NK-92 treated with Interleukin-12 subunit alpha and Interleukin-12 subunit beta, amount 100 ng/mL, for 24 hours (cell line): ENCODE measurements at places on chromosomes 12 and 14.

DNA sequence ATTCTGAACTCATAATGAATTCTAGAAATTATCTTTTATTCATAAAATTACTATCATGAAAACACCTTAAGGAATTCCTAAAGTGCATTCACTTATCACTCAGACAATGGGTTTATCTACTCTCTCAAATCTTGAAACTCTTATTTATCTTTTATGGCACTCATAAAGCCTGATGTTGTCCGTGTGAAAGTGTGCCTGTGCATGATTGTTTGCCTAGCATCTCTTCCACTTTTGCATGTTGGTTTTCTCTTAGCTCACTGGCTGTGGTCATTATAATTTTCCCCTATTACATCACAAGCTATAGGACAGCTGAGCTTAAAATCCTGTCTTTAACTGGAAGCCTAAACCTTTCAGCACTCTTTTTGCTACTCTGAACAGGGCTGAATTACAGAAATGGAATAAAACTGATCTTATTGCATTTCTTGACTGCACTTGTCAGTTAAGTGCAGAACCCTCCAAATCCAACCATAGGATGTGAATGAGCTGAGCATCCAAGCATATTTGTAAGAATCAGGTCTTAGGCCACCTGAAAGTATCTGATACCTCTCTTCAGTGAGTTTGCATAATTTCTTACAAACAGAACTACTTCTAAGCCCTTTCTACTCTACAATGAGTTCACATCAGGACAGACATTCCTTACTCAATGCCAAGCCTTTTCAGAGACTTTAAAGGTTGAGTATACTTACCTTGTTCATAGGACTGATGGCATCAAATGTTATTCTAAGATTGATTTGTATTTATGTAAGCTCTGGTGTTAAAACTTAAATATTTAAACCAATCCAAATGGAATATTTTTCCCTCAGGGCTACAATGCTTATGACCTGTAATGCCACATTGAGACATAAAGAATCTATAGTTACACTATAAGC, 221.2 kb upstream of the KITLG start:
- DNase-seq, result no peak

- DNase-seq, result no peak
These were observed 5.4 kb upstream of the KIF26A start for GRCh38 chr14:104132981-104133380.

- DNase-seq, result no peak
These were observed 20.2 kb upstream of the FAM234B start for GRCh38 chr12:13023811-13024530.

GRCh38 chr14:32737621-32738020, 201.1 kb upstream of the NPAS3 start:
- DNase-seq, result no peak

- DNase-seq, result no peak
These were observed 5.5 kb upstream of the GAS2L3 start for GRCh38 chr12:100567945-100568344.

GRCh38 chr14:54642801-54643695, 76.1 kb downstream of the SAMD4A start:
- no peak for DNase-seq

DNA sequence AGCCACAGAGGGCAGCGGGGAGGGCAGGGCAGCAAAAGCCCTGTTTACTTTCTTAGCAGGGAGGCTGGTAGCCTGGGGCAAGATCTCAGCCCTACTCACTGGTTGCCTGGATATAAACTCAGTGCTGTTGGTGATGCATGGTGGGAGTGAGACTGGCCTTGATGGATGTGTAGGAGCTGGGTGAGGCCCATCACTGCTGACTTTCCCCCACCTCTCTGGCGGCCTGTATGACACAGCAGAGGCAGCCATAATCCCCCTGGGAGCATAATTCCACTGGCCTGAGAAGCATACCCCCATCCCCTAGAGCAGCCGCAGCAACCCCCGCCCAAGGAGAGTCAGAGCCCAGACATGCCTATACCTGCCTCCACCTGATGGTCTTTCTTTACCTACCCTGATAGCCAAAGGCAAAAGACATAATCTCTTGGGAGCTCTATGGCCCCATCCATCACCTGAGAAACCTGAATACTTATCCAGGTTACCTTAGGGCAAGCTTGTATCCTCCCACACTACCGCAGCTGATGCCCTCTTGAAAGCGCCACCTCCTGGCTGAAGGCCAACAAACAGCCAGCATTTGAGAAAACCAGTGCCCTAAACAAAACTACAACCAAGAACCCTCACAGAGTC, 59.3 kb downstream of the DNAI7 start:
- DNase-seq, result no peak

DNA sequence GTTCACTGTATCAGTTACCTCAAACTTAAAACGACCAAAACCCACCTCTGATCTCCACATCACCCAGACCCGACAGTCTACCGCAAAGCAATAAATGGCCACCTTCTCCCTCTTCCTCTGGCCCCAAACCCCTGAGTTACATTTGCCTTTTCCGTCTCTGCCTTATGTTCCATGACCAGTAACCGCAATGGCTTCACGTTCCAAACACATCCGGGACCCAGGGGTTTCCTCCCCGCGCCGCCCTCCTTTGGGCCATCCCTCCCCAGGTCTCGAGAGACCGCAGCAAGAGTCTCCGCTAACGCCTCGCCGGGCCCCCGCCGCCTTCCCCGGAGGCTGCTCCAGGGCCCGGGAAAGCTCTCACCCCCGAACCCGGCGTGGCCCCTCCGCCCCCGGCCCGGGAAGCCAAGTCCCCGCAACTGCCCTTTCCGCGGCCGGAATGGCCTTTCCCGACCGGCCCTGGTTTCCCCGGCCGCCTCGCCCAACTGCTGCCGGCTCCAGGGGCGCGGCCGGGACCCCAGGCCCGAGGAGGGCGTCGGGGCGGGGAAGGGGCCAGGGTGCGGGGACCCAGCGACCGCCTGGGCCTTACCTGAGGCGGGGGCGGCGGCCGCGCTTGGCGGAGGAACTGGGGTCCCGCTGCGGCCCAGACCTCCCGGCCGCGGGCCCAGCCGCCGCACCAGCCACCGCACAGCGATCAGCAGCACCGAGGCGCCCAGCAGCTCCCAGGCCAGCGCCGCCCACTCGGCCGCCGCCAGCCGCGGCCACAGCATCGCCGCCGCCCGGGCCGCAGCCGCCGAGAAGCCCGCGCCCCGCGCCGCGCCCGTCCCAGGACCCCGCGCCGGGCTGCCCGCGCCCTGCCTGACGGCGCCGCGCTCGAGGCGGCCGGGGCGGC, at the start of gene ANKLE2:
Gene ANKLE2, minus strand, starts transcription at position 801 of the 889 bp plus-strand sequence. Its CDS starts 34 bp downstream, at position 767.
- peak; percentile 41 for DNase-seq

GRCh38 chr14:59284059-59284458, 95.6 kb downstream of the DAAM1 start:
- DNase-seq, result no peak

- DNase-seq, result no peak
These were observed 16.4 kb downstream of the PLCZ1 start for GRCh38 chr12:18721452-18721851.

DNA sequence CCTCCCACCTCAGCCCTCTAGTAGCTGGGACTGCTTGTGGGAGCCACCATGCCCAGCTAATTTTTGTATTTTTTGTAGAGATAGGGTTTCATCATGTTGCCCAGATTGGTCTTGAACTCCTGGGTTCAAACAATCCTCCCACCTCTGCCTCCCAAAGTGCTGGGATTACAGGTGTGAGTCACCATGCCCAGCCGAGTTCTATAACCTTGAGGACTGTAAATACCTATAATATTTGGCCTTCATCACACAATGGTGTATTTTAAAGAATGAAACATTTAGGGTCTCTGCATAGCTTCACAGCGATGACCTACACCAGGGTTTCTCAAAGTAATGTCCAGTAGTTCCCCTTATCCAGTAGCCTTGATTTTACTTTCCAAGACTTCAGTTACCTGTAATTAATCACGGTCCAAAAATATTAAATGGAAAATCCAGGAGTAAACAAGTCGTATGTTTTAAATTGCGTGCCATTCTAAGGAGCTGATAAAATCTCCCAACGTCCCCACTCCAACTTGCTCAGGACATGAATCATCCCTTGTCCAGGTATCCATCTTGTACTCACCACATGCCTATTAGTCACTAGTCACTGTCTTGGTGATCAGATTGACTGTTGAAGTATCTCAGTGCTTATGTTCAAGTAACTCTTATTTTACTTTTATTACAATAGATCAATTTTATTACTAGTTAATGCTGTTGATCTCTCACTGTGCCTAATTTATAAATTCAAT, 368.2 kb downstream of the BTG1 start:
- DNase-seq, result no peak

DNA sequence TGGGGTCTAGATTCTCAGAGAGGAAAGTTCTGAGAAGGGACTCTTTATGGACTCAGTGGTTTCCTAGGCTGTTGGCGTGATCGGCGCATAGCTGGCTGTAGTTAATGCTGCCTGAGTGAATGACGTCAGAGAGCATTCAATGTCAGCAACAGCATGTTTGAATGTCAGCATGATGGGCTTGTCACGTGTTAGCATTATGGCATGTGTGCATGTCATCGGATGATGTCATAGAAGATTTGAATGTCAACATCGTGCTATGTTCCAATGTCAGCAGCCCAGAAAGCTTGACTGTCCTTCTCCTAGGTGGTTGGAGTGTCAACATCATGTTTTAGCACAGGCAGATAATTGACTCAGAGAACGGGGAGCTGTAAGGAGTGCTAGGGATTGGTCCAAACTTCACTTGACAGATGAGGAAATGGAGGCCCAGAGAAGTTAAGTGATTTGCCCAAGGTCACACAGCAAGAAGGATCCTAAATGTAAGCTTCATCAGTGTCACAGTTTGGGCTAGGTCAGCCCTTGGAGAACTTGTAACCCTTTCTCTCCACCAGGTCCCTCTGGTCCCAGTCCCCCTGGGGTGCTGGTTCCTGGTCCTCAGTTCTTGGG, 45.5 kb downstream of the MVK start:
- DNase-seq, result no peak

DNA sequence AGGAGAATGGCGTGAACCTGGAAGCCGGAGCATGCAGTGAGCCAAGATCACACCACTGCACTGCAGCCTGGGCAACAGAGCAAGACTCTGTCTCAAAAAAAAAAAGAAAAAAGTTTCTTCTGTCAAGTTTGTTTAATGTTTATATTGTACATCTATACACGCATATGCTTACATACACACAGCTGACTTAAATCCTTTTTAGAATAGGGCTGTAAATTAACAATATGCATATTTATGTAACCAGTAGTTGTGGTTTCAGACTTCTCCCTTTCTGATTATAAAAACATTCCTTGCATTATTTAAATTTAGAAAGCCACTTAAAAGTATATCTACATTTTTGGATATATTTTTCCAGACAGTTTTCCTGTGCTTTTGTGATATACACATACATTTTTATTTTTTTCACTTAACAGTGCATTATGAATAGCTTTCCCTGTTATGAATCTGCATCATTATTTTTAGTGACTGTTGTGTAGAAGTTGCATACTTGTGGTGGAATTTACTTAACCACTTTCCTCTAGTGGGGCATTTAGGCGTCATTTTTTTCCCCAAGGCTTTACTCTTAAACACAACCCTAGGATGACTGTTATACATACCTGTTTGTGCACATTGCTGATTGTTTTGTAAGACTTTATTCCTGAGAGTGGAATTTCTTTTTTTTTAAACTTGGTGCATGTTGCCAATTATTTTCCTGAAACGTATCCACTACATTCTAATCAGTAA, 29.4 kb downstream of the POLR3B start:
- DNase-seq, result no peak

DNA sequence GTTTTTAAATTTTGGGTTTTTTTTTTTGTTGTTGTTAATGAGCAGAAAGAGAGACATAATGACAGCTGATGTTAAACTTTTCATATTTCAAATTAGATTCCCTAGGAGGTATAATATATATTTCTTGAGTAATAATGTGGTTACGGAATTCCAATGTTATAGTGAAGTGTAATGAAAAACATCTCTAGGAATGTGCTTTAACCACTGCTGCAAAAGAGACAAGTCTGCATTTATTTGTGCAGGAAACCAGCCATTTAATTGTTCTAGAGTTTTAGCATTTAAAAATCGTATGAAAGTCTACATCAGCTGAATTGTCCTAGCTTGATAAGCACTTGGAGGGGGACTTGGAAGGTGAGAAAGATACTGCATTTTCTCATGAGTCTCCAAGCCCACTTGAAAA, 14.3 kb downstream of the SERPINA10 start:
- no peak for DNase-seq

DNA sequence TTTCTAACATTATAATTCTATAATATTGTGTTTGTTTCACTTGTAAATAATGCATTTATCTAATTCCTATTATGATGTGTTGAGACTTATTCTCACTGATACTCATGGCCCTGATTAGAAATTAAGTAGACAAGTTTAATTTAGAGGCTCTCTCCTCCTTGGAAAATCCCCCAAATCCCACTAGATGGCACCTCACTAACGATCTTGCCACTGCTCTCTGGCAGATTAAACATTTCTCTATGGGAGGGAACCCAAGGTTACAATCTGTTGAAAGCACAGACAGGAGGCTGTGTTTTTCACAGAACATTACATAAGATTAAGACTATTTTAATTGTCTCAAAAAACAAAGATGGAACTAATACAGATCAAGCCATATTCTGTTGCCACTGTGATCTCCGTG, 318.7 kb downstream of the LRFN5 start:
- no peak for DNase-seq

GRCh38 chr12:91100906-91101305, 10.4 kb downstream of the LUM start:
- no peak for DNase-seq

DNA sequence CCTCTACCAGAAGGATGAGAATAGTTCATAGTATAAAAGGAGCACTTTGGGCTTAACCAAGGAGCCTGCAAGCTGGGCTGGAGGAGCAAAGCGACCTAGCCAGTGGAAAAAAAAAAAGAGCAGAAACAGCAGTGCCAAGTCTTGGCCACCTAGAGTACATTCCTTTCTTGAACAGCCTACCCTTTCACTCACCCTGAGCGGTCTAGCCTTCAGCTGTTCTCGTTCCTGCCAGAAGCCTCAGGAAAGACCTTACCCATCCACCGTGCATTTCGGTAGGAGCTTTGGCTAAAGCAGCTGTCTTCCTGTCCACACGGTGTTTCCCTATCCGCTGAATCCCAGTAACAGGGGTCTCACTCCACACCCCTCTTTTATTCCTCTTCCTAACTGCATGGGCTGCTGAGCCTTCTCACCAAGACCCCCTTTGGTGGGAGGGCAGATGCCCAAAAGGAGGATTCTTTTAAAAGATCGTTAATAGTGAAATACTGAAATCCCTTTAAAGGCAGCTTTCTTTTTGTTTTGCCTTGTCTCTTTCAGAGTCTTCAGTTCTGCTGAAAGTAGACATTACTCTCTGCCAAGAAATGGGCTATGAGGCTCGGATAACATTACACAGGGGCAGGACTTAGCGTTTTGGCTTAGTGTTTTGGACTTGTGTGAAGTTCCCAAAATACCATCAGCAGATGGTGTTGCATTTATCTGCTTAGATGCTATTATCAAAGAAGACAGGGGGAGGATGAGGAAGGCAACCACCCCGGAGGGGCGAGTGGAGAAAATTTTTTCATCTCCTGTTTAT, 88.5 kb upstream of the METAP2 start:
- DNase-seq, result no peak
